ENCODE measurements at places on chromosomes 12 and 14. TPM values are rescaled to one million over a fixed set of nuclear protein-coding genes. Genes with fewer than 3 reads are reported as not detected.

The TRPV4 gene
- total RNA-seq, result not detected

DNA sequence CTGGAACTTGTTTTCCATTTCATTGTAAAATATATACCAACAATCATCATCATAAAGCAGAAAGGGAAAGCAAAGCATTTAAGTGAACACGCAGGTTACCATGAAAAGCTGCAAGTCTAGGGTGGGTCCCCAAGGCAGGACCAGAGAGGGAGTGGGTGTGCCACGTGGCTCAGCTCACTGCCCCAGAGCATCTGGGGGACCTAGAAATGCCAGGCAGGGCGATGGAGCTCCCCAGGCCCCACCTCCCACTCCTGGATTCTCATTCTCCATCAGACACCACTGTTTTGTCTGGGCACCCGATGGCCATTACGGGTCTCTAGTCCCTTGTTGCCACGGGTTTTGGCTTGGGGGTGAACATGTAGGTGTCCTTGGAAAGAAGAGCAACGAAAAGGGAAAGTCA, 34.7 kb downstream of the BCL11B start:
- no peak for DNase-seq

- no peak for DNase-seq
Observed at GRCh38 chr12:111893287-111893686, 51.3 kb downstream of the MAPKAPK5 start.

DNA sequence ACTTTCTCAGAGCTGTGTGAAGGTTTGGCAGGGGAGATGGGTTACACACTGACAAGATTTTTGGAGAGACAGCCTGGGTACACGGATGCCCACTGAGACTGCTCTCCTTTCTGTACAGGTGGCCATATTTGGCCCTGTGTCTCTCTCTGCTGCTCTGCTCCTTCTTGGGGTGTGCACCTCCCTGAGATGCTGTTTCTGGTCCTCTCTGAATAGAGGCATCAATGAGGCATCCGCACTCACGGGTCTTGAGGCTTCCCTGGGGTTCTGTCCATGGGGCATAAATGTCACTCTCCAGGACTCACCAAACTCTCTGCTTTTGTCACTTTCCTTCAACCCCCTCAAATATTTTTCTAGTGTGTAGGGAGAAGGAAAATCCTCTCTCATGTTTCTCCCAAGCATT, 77.5 kb downstream of the TTC8 start:
- no peak for DNase-seq

DNA sequence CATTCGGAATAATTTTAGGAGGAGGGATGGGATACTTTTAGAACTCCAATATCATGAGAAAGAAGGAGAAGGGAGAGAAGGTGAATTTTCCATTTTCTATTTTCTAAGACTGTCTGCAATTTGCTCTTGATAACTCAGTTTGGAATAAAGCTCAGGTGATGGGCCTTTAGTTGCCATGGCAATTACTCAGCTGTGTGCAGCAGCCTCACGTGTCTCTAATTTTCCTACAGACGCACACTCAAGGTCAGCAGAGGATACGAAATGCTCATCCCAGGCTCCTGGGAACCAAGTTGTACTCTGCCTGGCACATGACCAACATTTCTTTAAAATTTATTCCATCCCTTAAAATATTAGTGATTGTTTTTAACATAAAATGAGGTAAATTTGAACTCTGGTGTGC, 76.7 kb downstream of the TTC8 start:
- DNase-seq, result no peak

The PARPBP gene
- 3.4 TPM for total RNA-seq

GRCh38 chr12:109475993-109476806, 900 bp downstream of the KCTD10 start:
- no peak for DNase-seq

- no peak for DNase-seq
Observed at GRCh38 chr12:29050503-29050902, 98.6 kb upstream of the FAR2 start.

The P2RX2 gene
- total RNA-seq, result not detected

The LRRC10 gene
- total RNA-seq, result not detected

GRCh38 chr12:14275886-14276285, 89.6 kb upstream of the ATF7IP start:
- no peak for DNase-seq

All from T-helper 17 cell (primary cell).